Astrocyte of the spinal cord (primary cell): ENCODE measurements at places on chromosomes 5 and 9.

GRCh38 chr5:2439608-2440007, 311.9 kb downstream of the IRX2 start:
- DNase-seq: no peak

- DNase-seq: no peak
Observed at GRCh38 chr9:94655739-94656138, 16.4 kb upstream of the FBP1 start.

DNA sequence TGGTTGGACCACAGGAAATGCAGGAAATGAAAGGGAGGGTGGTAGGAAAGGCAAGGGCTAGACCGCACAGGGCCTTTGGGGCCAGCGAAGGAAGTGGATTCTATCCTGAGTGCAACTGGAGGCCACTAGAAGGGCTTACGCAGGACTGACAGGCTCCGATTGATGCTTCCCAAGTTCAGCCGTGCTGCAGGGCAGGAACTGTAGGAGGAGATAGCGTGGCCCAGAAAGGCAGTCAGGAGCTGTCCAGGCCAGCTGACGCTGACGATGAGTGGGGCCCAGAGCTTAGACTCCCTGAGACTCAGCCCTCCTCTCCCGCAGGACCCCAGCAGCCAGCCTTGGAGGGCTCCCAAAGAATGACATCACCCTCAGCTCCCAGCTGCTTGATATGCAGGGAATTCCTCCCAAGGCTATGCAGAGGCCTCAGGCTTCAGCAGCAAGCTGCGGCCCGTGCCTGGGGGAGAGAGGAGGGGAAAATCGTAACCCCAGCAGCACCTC, 48.8 kb downstream of the KCNIP1 start:
- DNase-seq: peak; percentile 91

DNA sequence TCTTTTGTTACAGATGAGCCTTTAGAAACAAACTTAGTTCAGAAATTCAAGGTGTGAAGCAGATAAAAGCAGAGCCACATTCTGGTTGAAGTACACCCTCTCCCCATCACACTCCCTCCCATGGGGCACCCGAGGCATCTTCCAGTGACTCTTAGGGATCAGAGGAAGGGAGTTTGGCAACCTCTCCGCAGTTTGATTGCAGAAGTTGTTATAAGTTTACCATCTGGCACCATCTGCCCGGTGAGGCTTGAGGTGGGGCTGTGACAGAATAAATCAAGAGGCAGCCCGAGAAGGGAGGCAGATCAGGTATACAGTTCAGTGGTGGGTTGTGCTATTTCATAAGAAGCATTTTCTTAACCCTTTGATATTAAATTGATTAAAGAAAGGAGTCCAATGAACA, 458.6 kb upstream of the CLINT1 start:
- DNase-seq: no peak

- no peak for DNase-seq
Observed at GRCh38 chr5:160646033-160646432, 206.0 kb downstream of the ATP10B start.

GRCh38 chr9:136372561-136373299, 739 bp downstream of the CARD9 start:
- DNase-seq: peak; percentile 66

DNA sequence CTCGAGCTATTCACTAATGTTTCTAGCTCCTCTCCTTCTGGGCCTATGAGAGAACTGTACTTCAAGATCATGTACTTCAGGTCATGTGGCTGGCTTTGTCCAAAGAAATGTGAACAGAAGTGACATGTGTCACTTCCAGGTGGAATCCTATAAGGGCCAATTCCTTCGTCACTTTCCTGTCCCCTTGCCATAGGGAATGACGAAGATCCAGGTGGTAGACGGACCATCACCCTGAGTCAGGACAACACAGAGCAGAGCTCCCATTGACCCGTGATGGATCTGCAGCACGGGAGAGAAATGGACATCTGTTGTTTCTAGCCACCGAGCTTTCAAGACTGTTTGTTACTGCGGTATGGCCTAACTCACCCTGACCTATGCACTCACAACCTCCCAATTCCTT, 157.0 kb downstream of the DRD1 start:
- no peak for DNase-seq

DNA sequence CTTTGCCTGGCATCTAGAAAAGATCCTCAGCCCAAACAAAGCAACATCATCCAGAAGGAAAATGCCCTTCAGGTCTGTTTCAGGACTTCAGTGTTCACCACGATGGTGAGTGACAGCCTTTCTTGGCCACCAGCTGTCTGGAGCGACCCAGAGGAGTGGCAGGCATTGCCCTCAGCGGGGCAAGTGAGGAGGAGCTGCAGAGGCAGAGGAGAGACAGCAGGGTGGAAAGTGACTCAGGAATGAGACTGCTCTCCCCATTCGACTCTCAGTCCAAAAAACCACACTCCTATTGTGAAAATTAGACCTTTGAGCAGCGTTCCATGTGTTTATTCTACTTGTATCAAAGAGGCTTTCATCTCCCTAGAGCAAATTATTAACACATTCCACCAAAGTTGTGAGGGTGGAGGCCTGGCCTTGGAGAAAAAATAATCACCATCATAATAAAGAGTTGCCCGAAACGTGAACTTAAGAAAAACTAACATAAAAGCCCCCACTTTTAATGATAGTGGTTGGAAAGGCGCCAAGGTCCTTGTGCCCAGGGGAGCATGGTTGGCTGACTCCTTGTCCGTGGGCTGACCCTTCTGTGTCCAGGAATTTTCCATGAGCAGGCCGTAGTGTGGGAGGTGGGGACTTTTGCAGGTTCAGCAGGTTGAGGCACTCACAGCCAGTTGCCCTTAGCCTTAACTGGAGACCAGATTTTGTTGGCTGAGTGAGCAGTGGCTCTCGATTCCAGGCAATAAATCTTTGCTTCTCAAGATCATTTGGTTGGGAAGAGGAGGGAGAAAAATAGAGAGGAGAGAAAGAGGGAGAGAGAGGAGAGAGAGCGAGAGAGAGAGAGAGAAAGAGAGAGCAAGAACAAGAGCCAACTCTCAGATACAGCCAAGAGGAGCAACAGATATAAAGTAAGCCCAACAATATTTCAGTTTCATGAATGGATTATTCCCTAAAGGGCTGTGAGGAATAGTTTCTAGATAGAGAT, 125.9 kb upstream of the ANKRD55 start:
- peak; percentile 77 for DNase-seq

DNA sequence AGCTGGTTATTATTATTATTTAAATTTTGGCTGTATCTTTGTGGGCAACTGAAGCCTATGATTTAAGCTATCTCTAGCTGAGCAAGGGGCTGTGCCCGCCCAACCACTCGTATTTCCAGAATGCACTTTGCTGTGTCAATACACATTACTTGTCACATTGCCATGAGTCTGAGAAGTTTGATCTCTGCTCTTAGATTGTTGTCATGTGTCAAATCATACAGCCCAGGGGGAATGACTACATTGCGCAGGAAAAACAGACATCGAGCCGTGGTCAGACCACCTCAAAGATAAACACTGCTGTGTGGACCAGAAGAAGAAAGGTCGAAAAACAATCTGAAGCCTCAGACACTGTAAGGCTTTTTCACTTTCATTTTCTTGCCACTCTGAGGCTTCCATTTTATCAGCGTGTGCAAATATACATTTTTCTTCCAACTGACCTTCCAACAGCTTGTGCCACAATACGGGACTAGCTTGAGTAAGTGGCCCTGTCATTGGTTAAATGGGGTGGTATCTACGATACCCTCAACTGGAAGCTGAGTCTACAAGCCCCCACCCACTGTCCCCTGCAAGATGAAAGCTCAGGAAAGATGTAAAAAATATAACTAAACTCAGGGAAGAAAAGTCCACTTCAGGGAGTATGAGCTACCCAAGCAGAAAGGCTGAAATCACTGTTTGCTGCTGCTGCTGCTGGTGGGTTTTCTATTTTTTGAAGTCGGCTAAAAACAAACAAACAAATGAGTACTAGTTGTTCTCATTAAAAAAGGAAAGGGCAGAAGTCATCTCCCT, 603.0 kb downstream of the BNC2 start:
- peak; percentile 87 for DNase-seq
